ENCODE measurements at places on chromosomes 5 and 9. TPM values are rescaled to one million over a fixed set of nuclear protein-coding genes. Genes with fewer than 3 reads are reported as not detected.

PPP2R2B gene
- 1.7 TPM for polyA plus RNA-seq

ADRA1B gene
- 0.38 TPM for polyA plus RNA-seq

GRCh38 chr5:59835800-59836199 is 57.7 kb downstream of the PDE4D start:
- no peak for DNase-seq

DNA sequence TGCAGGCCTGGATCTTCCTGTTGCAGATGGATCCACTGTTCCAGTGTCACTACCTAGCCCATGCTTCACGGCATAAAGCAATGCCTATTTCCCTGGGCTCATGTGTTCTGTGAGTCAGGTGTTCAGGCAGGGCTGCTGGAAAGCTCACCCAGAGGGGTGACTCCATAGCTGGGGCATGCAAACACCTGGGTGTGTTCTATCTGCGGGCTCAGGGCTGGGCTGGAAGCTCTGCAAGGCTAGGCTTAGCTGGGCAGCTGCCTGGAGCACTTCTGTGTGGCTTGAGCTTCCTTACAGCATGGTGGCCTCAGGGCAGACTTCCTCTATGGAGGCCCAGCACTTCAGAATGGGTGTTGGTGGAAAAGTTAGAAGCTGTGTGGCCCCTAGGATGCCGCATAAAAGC is 139.9 kb downstream of the GADD45G start:
- DNase-seq, result no peak

DNA sequence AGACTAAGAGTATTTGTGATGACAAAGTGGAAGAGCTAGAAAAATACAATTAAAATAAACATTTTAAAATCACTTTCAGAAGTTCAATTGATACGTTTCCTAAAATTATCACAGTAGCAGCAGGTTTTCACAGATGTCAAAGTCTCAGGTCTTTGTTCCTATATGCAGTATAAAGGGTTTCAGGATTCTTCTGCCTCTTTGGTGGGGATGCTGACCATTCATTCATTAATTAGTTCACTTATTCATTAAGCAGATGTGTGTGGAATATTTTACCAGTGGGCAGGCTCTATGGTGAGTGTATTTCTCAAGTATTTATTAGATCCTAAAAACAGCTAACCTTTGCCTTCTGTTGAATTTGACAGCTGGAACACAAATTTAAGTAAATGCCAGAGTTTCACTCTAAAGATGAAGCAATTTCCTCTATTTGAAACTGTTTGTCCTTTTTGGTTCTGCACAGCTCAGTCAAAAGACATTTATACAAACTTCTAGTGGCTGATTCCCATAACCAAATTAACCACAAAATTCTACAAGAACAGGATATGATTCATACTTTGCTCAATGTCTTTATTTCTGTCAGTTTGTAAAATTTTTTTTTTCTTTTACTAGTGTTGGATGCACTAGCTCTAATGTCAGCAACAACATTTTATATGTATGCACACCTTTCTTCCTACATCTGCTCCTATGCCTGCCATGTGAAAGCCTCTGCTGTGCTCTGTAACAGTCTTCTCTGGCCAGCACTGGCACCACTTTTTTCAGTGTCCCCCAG is 75.9 kb upstream of the PRR16 start:
- no peak for DNase-seq

All from muscle of arm (tissue), 14 donors.